ENCODE measurements at places on chromosomes 3 and 15. TPM values are rescaled to one million over a fixed set of nuclear protein-coding genes. Genes with fewer than 3 reads are reported as not detected.

CORO2B gene
- total RNA-seq: 0.19 TPM

ATRIP gene
- 3.5 TPM for total RNA-seq

AGTR1 gene
- 24.3 TPM for total RNA-seq

KIF15 gene
- 0.09 TPM for total RNA-seq

FBXW12 gene
- not detected for total RNA-seq

CCR3 gene
- total RNA-seq: not detected

CAPN7 gene
- total RNA-seq: 23.8 TPM

P3H2 gene
- 3.2 TPM for total RNA-seq

ADAMTS9 gene
- total RNA-seq: 1.1 TPM

RPL39L gene
- total RNA-seq: 1.2 TPM

FMN1 gene
- total RNA-seq: 6.8 TPM

GREM1 gene
- 0.37 TPM for total RNA-seq

HTR3E gene
- total RNA-seq: not detected

PTX3 gene
- not detected for total RNA-seq

LSAMP gene
- 0.12 TPM for total RNA-seq

HTD2 gene
- 6.2 TPM for total RNA-seq

FSD2 gene
- not detected for total RNA-seq

NANOGP8 gene
- not detected for total RNA-seq

MOBP gene
- not detected for total RNA-seq

IL5RA gene
- not detected for total RNA-seq

CD96 gene
- total RNA-seq: 1.3 TPM
